ENCODE measurements at places on chromosomes 2 and 18.

DNA sequence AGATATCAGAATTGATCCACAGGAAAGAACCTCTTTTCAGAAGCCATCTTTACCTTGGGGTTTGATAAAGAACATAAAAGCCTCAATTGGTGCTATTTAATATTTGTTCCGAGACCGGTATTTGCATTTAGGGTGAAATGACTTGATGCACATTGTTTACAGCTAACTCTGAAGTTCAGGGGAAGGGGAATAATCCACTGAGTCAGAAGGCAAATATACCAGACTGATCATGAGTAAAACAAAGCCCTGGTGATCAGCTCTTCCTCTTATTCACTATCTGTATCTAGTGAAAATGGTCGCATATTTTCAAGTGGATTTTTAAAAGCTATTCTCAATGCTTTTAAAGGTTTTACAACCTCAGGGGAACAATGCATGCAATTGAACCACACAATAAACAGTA is 53.0 kb upstream of the ATP8B1 start:
- DNase-seq, result no peak

- no peak for DNase-seq
Measured at GRCh38 chr18:57997820-57998219, 46.2 kb upstream of the NEDD4L start.

DNA sequence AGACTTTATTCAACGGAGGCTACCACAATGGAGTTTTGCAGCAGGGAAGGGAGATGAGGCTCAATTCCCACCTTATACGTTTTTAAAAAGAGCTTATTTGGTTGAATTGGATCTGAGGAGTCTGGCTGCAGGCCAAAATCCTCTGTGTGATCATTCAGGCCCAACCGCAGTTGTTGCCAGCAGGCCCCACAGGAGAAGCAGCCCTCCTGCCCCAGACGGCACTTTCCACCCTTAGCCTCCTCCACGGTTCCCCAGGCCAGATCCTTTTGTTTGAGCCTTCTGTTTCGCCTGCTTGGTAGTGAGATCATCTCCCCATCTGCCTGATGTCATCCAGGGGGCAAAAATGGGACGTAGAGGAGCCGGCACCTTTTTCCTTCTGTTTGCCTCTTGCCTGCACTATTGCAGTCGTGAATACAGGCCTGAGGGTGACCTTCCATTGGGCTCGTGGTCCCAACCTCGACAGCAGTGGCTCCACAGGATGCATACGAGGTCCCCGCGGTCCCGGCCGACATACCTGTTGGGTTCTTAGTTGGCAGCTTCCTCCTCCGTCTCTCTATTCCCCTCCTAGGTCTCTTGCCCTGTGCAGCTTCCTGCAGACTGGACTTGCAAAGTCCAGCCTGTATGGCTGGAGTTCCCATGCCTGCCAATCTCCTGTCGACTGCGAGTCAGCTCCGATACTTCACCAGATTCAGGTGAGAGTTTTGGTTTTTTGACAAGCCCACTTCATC is 9.3 kb upstream of the GPR35 start:
- no peak for DNase-seq

DNA sequence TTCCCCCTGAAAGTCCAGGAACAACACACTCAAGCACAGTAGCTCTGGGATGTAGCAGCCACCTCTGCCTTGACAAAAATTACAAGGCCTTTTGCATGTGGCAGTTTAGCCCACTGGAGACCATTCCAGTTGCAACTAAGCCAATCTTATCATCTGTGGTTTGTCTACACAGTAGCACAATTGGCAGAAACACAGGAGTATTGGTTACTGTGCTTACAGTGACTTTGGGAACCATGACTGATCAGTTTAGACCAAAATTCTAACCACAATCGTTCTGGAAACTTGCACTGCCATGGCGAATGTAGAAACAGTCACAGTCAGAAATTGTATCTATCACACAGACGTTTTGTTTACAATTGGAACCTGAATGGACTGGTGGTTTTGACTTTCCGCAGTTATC is 403.7 kb upstream of the MEIS1 start:
- DNase-seq, result no peak

- no peak for DNase-seq
Measured at GRCh38 chr2:128791985-128792320, 473.3 kb upstream of the HS6ST1 start.

DNA sequence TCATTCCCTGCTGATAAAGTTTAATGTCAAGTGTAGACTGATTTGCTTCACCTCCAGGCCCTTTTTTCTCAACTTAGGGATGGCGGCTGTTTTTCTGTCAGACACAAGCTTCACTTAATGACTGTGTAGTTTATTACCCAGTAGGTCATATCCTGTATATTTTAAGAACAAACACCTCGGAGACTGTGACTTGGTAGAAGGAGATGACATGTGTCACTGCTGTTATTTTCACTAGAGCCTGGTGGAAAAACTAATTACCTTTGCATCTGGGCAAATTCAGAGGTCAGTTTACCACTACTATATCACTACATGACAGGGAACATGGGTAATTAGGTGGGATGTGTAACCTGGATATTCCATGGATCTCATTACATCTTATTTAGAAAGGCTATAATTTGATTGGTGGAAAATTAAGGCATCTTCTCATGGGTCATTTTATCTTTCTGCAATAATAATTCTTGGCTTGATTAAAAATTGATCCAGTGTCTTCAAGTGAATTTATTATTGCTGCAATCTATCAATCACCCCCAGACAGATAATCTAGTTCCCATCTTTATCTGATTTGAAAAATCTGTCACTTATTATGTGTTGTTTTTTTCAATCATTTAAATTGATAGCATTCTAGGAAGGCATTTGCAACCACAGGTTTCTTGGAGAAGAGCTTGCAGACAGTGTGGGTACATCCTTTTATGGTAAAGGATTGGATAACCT is 353.8 kb upstream of the SPRED2 start:
- no peak for DNase-seq

DNA sequence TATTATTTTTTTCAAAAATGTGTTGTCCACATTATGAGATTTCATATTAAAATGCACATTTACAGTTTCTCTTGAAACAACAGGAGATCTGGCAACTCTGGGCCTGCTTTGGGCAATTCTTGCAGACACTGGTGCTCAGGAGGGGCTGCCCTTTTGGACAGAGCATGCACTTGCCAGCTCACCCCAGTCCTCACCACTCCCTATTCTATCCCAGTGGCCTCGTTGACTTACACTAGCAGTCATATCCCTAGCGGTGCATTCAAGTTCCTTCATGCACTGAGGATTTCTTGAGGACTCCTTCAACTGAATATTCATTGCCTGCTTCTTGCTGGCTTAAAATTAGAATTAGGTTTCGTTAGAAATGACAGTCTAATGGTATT is 87.9 kb upstream of the FHL2 start:
- no peak for DNase-seq

- DNase-seq, result peak; percentile 71
Measured at GRCh38 chr2:219218732-219219701, at the start of gene ABCB6. Gene ABCB6 (minus strand): TSS chr2:219218958. CDS start chr2:219218673, 285 bp downstream.

GRCh38 chr2:138602166-138602460 is 100.5 kb downstream of the SPOPL start:
- DNase-seq, result no peak

DNA sequence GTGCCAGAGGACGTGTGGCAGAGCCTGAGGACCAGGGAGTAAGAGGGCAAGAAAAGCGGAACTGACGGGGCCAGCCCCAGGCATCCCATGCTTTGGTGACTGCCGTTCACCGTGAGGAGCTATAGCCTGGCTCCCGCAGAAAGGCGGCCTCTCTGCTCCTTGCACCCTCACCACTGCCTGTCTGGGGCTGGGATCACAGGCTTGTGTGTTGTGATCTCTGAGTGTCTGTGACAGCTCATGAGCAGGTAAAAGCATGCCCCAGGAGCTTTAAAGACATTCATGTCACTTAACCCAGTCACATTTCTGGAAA is 266.8 kb upstream of the RAB6C start:
- DNase-seq, result no peak

DNA sequence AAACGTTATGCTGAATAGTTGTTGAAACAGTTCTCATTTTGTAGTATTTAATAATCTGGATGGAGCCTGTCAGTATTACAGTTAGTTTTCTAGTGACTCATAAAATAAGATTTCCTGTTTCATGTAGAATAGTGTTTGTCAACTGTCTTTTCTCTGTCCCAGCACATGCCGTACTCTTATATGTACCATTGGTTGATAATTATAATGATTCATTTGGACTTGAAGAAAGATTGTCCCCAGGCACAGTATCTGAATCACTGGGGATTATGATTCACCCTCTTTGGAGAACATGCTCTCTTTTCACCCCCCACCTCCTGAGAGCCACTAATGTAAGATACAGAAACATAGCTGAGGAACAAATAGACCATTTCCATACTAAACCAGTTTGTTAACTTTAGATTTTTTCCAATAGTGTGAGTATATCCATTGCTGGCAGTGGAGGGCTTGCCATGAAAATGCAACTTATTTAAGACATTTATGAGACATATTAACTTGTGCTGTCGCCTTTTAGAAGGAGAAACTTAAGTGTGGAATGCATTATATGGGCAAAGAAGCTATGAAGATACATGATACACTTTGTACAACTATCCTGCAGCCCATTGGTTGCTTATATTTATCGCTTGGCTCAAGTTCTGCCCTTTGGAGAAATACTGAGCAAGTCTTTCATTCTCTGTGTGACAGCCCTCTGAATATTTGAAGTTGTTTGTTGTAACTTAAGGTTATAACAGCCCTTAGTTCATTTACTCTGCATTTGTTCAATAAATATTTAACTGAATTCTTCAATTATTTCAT is 12.4 kb downstream of the COPS8 start:
- DNase-seq, result no peak
